ENCODE measurements at places on chromosomes 2 and 18.

DNA sequence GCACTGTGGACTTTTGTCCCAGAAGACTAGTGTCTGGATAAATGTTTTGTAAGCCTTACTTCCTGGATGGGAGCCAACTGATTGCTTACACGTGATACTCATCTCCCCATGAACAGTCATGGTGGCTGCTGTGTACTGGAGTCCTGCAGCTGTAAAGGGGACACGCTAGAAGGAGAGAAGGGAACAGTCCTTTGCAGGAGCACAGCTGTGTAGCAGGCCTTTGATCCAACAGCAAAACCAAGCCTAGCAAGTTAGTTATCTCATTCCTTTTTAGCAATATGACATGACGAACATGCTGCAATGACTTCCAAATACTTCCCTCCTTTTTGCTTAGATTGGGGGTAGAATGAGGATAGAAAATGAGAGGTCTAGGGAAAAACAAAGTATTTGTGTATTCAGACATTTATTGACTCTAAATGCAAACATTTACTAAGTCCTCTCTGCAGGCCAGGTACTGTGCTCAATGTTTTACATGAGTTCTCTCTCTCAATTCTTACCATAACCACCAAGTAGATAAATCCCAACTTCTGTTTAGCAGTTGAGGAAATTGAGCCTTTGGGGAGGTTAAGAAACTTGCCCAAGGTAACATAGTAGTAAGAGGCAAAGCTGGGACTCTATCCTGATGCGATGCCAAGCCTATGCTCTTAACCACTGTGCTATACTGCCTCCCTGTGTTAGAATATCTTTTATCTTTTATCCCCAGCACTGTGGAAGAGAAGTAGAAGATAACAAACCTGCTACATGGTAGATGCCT, 55.4 kb upstream of the CD28 start:
- no peak for DNase-seq

GRCh38 chr18:25326361-25326952, 25.5 kb downstream of the ZNF521 start:
- DNase-seq = no peak

DNA sequence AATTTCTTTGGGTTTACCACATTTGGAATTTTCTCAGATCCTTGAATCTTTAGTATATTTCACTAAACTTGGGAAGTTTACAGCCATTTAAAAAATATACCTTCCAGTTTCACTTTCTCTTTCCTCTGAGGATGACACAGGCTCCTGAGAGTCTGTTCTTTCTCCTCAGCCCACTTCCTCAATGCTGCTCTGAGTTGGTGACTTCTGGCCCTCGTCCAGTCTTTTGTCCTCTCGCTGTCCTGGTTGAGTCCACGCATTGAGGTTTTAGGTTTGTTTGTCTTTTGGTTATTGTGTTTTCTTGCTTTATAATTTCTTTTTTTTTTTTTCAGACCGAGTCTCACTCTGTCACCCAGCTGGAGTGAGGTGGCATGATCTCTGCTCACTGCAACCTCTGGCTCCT, 40.7 kb upstream of the GALR1 start:
- no peak for DNase-seq

DNA sequence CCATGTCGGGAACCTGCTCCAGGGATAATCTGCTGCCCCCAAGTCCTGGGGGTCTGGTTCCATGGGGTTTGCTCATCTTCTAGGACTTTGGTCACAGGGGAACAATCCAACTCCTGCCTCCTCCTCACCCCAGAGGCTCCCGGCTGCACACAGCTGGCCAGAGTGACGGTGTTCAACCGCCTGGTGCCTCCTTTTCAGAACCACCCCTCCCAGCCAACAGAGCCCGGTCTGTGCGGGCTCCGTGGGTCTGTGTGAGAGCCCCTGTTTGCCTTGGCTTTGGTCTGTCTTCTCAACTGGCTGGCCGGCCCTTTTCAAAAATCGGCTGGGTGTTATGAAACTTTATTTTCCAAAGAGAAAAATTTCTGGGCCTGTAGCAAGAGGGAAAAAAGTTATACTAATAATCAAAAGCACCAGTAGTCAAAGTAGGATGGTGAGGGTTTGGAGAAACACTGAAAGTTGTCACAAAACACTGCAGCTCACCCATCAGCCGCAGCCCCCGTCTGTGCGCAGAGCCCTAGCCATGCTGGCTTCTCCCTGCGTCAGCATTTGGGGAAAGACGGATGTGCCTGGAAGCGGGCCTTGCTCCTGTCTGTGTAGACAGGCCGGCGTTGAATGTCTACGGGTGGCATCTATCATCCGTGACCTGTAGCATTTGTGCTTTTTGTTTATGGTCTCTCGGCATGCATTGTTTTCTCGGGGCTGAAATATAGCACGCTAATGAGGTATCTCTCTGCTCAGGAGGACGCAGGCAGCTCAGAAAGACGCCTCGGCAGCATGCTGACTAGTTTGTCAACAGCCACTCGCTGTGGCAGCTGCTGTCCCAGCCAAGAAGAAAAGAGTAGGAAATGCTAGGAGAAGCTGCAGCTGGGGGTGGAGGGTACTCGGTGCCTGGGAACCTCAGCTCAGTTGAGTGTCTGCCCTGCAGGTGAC, 138.6 kb downstream of the GLI2 start:
- no peak for DNase-seq

GRCh38 chr2:220985561-220985960, 586.5 kb downstream of the EPHA4 start:
- DNase-seq = no peak

GRCh38 chr18:31497404-31497835, 557 bp upstream of the DSG2 start:
- DNase-seq = no peak

DNA sequence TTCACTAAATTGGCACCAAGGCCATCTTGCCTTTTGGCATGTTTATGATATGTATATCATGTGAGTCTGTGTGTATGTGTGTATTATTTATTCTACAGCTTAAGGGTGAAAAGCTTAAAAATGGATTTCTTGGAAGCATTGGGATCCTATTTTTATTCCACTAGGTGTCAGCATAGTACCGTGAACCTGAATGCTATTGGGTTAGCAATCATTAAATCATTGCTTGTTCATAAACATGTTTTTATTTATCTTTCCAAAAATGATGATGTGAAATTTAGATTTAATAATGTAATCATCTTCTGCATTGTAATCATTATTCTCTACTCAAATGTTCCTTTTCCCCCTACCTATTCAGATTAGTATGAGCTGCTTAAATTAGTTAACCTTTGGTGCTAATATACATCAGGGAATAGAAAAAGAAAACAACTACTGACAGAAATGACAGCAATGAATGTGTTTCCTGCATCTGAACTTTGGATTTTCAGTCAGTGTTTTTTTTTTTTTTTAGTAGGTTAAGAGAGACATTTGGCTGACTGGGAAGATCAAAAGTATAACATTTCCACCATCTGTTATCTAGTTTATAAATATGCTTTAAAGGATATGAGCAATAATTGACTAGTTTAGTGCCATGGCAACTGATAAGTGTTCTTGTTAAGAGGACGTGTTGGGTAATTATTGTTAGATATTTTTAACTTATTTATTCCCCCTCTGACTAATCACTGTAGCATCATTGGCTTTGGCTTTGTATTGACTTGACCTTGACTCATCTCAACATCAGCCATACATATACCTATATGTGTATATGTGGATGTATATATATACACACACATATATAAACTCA, 14.1 kb upstream of the ZSWIM2 start:
- no peak for DNase-seq

- DNase-seq = no peak
Observed at GRCh38 chr2:159832858-159833257, 34.9 kb upstream of the CD302 start.

DNA sequence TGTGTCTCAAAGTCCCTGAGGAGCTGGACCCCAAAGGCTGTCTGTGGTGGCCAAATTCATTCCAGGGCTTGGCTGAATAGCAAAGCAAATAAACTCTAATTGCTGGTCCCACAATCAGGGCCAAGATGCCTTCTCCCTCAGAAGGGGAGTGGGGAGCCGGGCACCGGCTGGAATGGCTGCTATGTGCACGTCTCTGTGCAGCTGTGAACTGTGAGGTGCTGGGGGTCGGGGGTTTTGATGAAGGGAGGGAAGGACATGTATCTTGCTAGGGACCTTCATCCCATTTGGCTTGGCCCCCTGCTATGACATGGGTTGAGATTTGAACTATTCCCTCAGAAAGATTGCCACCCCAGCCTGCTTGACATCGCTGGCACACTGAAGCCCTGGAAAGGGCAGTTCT, 60.4 kb downstream of the CIB4 start:
- no peak for DNase-seq

DNA sequence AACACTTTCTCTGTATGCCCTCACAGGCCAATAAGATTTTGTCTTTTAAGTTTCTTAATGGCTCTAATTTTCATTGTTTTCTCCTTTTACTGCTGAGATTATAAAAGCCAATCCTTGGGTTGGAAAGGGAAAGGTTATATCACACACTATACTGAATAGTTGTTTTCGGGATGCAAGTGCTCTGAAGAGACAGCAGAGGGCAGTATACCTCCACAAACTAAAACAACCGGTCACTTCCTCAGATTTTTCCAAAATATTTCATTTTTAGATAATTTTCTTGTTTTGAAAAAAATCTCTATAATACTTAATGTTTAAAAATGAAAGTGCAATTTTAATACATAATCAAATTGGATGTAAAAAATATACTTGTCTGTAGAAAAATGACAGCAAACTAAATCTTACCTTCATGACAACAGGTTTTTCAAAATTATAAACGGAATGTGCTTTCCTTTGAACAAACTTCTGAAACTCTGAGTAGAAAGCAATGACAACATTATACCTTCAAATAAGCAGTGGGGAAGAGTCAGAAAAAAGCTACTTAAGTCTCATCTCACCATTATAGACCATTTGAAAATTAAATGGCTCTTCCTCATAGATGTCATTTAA, 82.7 kb downstream of the ORC4 start:
- DNase-seq = no peak

DNA sequence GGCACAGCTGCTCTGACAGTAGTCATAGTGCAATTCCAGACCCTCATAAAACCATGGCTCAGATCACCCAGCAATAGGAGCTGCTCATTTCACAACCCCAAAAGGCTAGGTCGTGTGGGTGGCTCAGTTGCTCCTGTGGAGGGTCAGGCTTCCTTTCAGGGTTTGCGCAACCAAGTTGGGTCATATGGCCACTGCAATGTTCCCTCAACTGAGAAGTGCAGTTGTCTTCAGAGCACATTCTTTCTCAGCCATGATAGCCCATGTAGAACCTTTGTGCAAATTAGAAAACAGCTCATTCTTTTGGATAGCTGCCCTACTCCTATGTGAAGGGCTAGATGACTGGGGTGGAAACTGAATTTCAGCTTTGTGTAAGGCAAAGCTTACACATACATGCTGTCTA, 3.2 kb downstream of the SERPINB13 start:
- no peak for DNase-seq

DNA sequence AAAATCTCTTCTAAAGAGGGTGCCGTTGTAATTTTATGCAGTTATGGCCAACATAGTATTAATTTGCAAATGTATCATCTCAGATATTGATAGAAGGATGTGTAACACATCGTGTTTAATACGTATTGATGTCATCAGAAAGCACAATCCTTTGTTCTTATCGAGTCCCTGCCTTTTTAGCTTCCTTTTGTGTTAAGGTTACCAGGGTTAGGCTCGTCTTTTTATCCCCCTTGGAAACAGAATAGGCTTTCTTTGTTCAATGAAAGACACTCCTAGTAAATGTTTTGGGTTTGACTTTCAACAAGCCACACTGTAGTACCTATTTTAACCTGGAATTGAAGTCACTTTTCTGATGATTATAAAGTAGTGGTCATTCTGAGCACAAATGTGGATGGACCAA, 136.2 kb downstream of the WDR7 start:
- no peak for DNase-seq

- DNase-seq = no peak
Observed at GRCh38 chr2:148935791-148936190, 60.8 kb downstream of the KIF5C start.

- DNase-seq = no peak
Observed at GRCh38 chr2:33015421-33016142, 68.8 kb downstream of the LTBP1 start.

DNA sequence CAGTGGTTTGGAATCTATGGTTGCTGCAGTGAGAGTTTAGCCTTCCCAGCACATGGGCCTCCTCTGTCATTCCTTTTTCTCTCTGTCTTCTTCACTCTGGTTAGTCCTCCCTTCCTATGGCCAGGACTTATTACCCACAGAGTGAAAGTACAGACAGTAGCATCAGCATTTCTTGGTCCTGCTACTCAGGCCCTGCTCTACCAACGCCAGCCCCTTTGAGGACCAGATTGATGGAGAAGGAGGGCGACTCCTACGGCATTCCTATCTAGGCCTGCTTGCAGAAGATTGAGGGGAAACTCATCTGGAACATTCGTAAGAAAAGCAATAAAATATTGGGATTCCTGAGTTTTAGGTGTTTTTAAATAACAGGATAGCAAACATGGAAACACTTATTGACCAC, 43.5 kb downstream of the BMP10 start:
- DNase-seq = no peak

DNA sequence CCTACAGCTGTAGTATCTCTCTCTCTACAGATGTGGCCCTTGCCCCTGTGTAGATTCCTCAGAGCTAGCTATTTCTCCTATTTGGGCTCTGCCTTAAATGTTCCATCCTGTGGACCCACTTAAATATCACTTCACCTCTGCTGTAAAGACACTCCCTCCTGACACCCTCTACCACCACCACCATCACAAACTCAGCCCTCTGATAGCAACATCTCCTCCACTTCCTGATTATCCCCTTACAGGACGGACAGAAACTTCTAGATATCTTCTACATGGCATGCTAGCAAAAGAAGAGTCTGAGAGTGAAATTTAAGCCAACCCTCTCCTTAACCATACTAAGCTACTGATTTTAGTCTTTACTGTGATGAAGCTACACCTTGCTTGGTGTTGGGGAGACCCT, 3.2 kb upstream of the MAPRE2 start:
- DNase-seq = no peak

- DNase-seq = no peak
Observed at GRCh38 chr2:204796581-204796980, 251.3 kb downstream of the PARD3B start.

DNA sequence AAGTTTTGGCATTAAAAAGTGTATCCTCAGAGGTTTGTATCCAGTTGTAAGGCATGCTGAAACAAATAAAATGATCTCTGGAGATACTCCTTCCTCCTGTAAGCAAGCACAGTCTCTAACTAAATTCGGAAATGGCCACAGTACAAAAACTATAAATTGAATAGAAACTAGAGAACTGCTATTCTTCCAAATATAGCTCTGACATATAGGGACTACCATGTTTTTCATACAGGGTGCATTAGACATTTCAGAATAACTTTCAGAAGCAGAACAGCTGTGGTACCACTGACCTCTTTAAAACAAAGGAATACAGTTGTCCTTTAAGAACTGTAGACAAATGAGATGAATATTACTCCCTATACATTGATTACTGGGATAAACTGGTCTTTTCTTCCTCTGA, 568.5 kb downstream of the ARHGAP15 start:
- DNase-seq = no peak

DNA sequence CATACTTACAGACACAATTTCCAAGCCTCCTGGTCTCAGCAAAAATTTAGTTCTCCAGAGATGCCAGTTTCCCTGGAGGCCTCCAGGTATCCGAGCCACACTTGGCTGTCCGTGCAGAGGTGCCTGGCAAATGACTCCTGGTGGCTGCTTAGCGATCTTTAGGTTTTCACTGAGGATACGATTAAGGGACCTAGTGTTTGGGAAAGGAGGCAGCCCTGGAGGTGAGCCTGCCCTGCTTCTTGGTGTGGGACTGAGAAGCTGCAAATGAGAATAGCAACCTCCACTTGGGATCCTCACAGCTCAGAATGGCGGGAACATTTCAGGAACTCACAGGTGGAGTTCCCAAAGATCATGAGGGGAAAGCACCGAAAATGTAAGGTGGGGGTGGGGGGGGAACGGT, 217.6 kb downstream of the ALPK2 start:
- DNase-seq = no peak

- no peak for DNase-seq
Observed at GRCh38 chr2:165725421-165725820, 68.6 kb downstream of the GALNT3 start.
